ENCODE measurements at places on chromosomes 5 and 9. TPM values are rescaled to one million over a fixed set of nuclear protein-coding genes. Genes with fewer than 3 reads are reported as not detected.

The KIAA1958 gene
- 1.4 TPM for total RNA-seq

DNA sequence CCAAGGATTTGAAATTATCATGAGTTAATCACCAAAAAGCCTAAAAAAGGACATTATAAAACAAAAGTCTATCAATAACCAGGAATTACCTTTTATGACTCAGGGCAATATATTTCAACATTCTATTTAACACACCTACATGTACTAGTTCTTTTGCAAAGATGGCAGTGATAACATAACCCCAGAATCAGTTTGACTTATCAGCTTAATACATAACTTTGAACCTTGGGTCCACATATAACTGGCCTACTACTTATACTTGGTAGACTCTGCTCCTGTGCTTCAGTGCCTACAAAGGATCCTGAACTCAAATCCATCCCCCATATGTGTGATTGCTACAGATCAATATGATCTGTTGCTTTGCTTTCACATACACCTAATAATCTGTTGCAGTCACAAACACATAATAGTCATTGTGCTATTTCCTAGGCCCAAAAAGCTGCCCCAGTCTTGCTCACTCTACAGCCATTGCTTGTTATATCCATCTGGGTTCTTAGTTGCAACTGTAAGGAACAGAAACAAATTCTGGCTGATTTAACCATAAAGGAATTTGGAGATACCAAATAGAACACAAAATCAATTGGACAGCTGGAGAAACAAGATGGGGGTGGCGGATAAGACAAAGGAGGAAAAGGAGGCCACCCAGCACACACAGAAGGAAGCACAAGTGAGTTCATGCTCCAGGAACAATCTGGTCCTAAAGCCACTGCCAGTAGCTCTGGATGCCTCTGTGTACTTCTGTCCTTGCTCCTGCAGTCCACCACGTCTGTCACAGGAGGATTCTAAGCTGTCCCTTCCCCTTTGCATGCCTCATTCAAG is 25.5 kb downstream of the DEPDC1B start:
- peak; percentile 76 for DNase-seq

DNA sequence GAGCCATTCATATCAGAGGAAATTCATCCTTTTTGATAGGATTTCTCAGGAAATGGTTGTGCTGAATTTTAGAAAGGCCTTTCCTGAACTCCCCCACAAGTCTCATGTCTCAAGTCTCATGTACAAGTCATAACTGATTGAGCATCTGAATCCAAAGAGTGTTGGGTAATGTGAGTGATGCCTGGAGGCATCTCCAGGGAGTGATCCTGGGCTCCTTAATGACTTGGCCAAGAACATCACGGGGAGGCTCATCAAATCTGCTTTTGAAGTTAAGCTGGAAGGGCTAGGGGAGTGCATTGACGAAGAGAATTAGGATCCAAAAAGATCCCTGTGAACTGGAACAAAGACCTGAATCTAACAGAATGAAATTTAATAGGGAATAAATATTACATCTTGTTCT is 79.2 kb downstream of the MAST4 start:
- DNase-seq, result no peak

- DNase-seq, result no peak
These were observed 219.2 kb upstream of the ELL2 start for GRCh38 chr5:96180684-96181435.

The ENTPD8 gene
- total RNA-seq, result not detected

DNA sequence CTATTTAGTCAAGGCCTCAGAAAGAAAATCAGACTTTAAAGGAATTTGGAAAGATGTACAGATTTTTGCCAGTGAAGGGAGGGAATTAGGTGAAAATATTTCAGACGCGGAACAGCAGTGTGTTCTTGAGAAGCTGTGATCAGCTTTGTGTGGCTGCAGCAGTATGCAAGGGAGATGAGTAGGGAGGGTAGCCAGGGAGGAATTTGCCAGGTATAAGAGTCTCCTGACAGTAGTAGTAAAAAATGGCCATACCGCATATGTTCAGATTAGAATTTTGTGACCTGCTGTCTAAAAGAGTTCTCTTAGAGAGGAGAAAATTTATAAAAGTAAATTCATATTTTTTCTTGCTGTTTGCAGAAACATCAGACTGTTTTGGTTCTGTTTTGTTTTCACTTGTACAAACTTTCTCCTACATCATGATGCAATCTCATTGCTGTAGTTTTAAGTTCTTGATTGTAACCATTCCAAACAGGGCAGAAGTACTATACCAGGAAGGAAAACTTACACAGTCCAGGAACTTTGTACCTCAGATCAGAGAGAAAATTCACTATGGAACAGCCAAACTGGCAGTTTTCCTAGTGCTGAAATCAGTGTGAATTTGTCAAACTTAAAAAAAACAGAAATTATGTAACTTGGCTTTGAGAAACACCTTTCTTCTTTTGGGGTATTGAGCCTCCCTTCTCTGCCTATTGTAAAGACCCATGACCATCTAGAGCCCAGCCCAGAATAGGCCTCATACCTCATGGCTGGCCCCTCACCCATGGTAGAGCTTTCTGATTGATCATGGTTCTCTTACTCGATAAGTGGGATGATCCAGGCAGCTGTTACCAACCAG is 78.4 kb upstream of the NR3C1 start:
- DNase-seq, result no peak

The SPINK13 gene
- not detected for total RNA-seq

- no peak for DNase-seq
These were observed 383.4 kb downstream of the BRINP1 start for GRCh38 chr9:118985851-118986250.

DNA sequence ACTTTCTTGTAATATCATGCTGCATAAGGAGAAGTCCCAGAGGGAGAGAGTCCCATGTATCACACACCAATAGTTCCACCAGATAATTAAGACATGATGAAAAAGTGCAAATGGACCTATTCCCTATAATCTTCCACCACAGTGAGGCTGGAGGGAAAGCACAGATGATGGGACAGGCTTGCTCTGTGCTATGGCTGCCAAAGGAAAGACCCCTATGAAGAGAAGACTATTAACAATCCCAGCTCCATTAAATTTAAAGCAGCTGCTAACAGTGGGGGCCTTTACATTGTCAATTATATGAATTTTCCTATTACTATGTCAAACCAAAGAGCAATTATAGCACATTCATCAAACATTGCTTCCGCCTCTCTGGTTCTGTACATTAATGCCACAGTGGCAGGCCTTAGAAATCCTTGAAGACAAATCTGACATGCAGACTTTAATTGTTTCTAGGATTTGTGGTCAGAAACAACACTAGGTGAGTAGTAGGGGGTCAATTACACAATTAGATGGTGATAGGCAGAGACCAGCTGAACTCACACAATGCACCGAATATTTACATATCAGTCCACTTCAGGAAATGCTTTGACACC is 551.3 kb downstream of the TLE1 start:
- no peak for DNase-seq

GRCh38 chr9:128202648-128203023 is 543 bp upstream of the DNM1 start:
- DNase-seq, result no peak

The SCGB3A2 gene
- total RNA-seq, result not detected

Measured in LHCN-M2 (cell line).